Camera-type eye (tissue), 1 donor: ENCODE measurements at places on chromosomes 2 and 18. TPM values are rescaled to one million over a fixed set of nuclear protein-coding genes. Genes with fewer than 3 reads are reported as not detected.

GKN2 gene
- total RNA-seq: not detected

RBM43 gene
- 12.1 TPM for total RNA-seq

RNU2-63P gene
- not detected for total RNA-seq

SERPINB2 gene
- total RNA-seq: 2.0 TPM

IL37 gene
- not detected for total RNA-seq

RBMS1 gene
- total RNA-seq: 95.1 TPM

SLC16A14 gene
- total RNA-seq: 17.5 TPM

POTEE gene
- total RNA-seq: not detected

HOXD9 gene
- total RNA-seq: 1.0 TPM

RAX gene
- 111 TPM for total RNA-seq
